ENCODE measurements at places on chromosomes 5 and 9. TPM values are rescaled to one million over a fixed set of nuclear protein-coding genes. Genes with fewer than 3 reads are reported as not detected.

TNFAIP8 gene
- total RNA-seq: 128 TPM

GRCh38 chr5:155587458-155587857 lies 573.9 kb downstream of the KIF4B start:
- DNase-seq: no peak

CAVIN4 gene
- total RNA-seq: 0.16 TPM

- no peak for DNase-seq
Observed at GRCh38 chr9:129676975-129677374, 11.5 kb downstream of the PRRX2 start.

DNA sequence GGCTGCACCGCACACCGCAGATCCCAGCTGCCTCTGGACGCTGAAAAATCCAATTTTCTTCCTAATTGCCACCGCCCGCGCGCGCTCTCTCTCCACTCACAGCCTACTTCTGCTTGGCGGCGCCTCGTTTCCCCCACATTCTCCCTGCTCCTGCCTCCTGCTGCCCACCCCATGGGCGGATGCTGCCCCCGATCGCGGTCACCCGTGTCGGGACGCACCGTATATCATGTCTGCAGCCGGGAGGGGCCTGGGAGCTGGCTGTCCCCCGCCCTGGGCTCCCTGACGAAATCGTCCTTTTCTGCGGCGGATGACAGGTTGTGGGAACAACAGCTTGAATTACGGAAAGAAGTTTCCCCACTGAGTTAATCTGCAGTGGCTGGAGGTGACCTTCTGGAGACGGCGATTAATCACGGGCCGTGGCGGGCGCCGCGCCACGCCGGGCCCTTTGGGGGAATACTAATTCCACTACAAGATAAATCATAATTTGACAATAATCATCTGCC lies 36.3 kb upstream of the PSD2 start:
- no peak for DNase-seq

- DNase-seq: no peak
Observed at GRCh38 chr5:168432903-168433302, 53.4 kb upstream of the RARS1 start.

DNA sequence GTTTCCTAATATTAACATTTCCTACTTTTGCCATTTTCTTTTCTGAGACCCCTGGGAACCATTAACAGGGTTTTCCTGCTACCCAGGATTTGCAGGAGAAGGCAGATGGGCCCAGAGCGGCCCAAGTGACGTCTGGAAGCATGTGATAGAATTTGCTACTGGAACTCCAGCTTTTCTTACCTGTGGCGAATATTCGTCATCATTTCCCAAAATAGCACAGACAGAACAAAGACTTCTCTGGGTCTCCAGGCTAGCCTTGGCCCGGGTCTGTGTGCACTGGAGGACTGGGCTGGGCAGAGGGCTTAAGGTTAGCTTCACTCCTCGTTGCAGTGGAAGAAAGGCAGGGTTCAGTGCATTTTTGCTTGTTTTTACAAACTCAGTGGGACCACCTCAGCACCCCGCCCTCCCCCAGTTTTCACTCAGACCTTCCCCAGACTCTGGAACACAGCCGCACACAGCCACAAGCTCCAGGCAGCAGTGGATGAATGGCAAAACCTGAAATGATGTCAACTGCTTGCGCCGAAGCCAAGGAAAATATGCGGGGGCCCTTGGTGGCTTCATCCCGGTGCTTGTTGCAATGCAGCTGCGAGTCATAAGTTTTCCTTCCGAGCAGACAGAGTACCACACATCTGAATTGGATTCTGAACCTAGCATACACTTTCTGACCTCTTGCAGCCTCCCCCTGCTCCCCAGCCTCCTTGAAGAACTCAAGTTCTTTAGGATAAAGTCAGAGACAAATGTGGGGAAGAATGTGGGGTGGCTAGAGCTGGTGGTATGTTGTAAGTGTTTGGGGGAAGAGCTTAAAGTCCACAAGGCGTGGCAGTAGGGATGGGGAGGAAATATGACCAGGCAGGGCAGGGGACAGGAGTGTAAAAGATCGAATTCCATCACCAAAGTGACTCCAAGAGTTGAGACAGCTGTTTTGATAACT lies 586.0 kb downstream of the CCDC171 start:
- DNase-seq: no peak

F2RL2 gene
- not detected for total RNA-seq

- DNase-seq: no peak
Observed at GRCh38 chr5:91706785-91707520, 323.8 kb upstream of the ARRDC3 start.

DNA sequence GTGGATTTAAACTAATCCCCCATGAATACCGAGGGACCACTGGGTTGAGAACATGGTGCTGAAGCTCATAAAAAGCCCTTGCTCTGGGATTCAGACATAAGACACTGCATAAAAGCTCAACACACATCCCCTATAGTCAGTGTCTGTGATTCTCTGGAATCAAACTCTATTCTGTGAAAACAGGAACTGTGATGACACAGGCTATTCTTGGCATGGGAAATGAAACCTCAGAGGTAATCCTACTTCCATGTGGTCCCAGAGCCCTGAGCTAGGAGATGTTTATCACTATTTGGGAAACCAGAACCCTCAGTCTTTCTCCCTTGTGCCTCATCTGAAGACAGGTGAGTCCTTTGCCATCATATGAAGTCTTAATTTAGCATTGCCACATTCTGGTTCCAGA lies 135.4 kb upstream of the PRSS3 start:
- no peak for DNase-seq
